Activated CD8-positive, alpha-beta memory T cell treated with anti-CD3 and anti-CD28 coated beads, Interleukin-2, amount 50 U/mL, for 4 hours (primary cell): ENCODE measurements at places on chromosomes 5 and 9.

DNA sequence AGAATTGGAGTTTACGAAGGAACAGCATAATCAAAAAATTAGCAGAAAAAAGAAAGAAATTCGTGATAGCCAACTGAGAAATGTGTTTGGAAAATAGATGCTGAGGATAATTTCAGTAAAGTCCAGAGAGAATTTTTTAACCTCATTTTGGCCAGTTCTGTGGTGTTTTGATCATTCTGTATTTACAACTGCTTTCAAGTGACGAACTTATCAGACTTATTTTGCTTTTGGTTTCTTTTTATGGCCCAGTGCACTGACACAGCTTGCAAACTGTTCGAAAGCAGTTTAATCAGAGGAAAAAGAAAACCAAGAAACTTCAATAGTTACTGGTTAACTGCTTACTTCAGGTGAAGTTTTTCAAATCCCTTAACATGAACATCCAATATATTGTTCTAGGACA lies 1.9 kb downstream of the SDHA start:
- no peak for DNase-seq

- no peak for DNase-seq
Measured at GRCh38 chr5:132298298-132299212, 4.4 kb downstream of the SLC22A4 start.

DNA sequence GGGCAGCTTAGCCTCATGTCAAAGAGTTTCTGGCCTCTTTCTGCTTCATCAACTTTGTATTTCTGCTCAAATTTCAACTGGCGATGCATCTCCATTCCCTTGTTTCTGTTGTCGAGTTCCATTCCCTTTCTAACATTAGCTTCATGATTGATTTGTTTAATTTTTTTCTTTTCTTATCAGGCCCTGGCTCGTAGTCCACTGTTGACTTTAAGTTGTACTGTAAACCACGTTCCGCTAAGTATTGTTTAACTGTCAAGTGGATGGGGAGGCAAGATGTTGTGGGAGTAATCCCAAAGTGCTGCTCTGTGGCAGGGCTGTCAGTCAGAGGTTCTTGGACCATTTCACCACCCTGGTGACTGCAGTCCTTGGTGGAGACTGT lies 309.1 kb downstream of the PSAT1 start:
- DNase-seq: no peak

- no peak for DNase-seq
Measured at GRCh38 chr5:65556718-65557117, 6.2 kb downstream of the CENPK start.

DNA sequence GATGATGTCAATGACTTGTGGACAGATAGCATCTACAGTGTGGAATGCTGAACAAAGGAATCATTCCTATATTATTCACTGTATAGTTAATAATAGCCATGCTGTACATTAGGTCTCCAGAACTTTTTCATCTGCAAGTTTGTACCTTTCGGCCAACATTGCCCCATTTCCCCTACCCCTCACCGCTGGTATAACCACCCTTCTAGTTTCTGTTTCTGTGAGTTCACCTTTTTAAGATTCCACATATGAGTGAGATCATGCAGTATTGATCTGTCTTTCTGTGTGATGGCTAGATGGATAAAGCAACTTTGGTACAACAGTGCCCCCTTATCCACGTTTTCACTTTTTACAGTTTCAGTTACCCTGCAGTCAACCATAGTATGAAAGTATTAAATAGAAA lies 18.8 kb upstream of the ALDH1B1 start:
- DNase-seq: no peak

GRCh38 chr9:69004836-69005235 lies 9.1 kb downstream of the PRKACG start:
- no peak for DNase-seq

DNA sequence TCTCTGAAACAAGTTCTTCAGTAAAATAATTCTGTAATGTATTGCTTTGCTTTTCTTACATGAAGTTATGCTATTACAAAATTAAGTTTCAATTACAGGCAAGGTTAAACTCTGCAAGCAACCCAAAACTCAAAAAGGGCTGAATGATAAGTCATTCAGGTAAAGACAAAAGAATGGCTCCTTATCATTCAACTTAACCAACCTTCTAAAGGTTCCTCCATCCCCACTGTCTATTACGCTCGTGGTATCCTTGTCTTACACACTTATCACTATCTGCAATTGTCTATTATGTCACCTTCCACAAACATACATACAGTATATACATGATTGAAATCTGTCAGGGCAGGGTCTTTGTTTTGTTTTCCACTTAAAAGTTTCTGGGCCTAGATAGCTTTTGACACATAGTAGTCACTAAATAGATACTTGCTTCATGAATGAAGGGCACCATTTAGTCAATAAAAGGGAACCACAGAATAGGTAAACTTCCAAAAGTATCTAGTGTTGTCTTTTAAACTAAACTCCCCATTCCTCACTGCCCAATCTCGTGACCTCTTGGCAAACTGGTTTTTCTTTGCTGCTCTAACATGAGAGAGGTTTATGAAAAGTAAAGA lies 6.9 kb downstream of the RPL37 start:
- DNase-seq: no peak

- no peak for DNase-seq
Measured at GRCh38 chr9:119802621-119803020, 433.4 kb upstream of the BRINP1 start.

DNA sequence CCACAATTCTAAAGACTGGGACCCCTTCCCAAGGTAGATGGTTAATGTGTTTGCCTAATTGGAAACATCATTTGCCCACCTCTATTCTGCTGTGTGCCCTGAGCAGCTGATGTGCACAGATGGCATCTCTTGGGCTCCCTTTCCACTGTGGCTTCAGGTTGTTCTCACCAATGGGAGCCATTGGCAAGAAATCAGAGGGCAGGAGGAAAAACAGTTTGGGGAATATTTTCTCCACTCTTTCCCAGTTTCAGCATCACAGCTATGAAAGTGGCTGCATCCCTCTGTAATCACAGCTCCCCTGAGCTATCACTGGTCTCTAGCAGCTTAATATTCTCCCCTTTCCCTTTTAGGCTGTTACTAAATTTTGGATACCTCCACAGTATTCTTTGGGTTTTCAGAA lies 911.6 kb upstream of the SEMA6A start:
- no peak for DNase-seq

DNA sequence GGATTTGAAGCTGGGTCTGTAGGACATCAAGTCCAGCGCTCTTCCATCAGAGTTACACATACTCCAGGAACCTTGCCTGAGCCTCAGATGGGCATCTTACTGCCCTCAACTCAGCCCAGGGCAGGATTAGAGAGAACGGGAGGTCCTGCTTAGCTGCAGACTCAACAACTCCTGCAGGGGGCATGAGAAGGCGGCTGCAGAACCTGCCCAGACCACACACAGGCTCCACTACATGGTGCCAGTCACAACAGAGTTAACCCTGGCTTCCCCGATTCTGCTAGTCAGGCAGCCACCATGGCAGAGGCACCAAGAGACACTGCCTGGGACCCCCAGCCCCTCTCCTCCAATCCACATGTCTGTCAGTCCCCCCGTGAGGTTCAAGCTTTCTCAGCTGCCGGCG lies 23.9 kb upstream of the CPLX2 start:
- no peak for DNase-seq

- no peak for DNase-seq
Measured at GRCh38 chr9:100082782-100083181, 16.0 kb downstream of the ERP44 start.

GRCh38 chr9:134406366-134407120 lies 80.3 kb downstream of the RXRA start:
- no peak for DNase-seq

DNA sequence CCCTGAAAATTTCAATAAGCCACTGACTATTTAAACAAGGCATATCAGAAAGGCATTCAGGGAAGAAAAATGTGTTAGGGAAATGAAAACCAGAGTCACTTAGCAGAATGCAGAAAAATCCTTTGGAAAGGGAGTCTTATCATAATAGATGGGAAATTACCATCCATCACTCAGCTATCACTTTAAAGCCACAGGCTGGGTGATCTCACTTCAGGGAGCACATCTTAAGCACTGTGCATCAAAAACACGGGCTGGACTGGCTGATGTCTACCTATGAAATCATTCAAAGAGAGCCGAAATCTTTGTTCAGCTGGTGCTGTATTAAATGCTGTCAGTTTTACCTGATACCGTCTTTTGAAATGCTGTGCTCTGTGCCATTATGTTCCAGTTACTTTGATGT lies 73.5 kb downstream of the C9orf57 start:
- DNase-seq: no peak

DNA sequence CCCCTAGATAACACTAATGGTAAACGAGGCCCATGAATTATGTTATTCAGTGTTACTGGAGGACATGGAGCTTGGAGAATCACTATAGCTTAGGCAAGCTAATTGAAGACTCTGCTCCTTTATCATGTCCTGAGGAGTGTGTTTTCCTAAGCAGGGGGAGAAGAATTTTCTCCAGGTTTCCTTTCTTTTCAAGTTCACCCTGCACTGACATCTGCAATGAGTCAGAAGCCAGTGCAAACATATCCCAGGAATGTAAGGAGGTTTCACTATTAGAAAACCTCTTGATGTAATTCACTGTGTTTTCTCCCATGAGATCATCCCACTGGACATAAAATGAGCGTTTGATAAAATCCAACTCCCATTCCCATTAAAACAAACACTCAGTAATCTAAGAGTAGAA lies 75.6 kb downstream of the DMRT2 start:
- no peak for DNase-seq

- DNase-seq: no peak
Measured at GRCh38 chr9:87751423-87751822, 25.5 kb downstream of the CTSL start.

GRCh38 chr9:126149661-126150060 lies 177.0 kb upstream of the MVB12B start:
- no peak for DNase-seq

GRCh38 chr5:44385291-44385900 lies 3.8 kb downstream of the FGF10 start:
- DNase-seq: no peak

DNA sequence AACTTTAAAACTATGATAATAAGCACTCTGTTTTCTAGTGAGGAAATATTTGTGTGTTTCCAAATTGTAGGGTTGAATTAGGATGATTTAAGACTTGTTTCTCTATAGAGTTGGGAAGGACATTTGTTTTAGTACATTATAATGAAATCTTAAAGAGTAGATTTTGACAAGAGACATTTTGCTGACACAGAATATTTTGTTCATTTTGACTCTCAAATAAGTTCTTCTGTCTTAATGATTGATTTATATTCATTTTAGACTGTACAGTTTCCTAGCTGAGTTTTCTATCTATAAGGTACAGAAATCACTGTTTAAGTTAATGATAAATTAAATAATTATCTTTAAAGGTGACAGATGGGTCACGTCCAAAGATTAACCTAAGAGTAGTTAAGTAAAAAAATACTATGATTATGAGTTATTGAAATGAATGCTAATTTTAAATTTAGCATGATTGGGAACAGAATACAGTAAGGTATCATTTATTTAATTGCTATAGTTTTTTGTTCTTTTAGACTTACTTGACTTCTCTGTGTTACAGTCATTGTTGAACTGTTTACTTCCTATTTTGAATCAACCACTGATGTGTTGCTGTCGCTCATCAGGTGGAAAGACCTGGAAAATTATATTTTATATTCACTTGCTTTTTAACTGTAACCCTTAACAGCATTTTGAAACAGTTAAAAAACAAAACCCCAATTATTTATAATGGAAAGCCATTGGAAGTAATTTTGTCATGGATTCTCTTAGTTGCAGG lies 19.5 kb downstream of the PBX3 start:
- DNase-seq: no peak

GRCh38 chr9:89916001-89916597 lies 311.3 kb downstream of the GADD45G start:
- DNase-seq: no peak
